A549 treated with Hydrocortisone at 1 μM for 4 hours (cell line): ENCODE measurements at places on chromosomes 11 and 22. TPM values are rescaled to one million over a fixed set of nuclear protein-coding genes. Genes with fewer than 3 reads are reported as not detected.

MPPED1 gene
- 0.03 to 0.07 TPM in 2 of 5 replicates, not detected in the others for total RNA-seq

IGSF9B gene
- total RNA-seq: 1.3 to 3.1 TPM (median 2.1 TPM) in 5 replicates

CRYBA4 gene
- not detected in 5 replicates for total RNA-seq

SULT4A1 gene
- not detected in 5 replicates for total RNA-seq

APOA4 gene
- total RNA-seq: not detected in 5 replicates

VWCE gene
- 0.51 to 0.97 TPM (median 0.69 TPM) in 5 replicates for total RNA-seq

TP53AIP1 gene
- 0.06 TPM in 1 of 5 replicates, not detected in the others for total RNA-seq

GRIK4 gene
- 0.01 to 0.06 TPM in 2 of 5 replicates, not detected in the others for total RNA-seq

GGTLC3 gene
- not detected in 5 replicates for total RNA-seq

SOX10 gene
- total RNA-seq: 0.10 TPM in 1 of 5 replicates, not detected in the others

TIMM10B gene
- total RNA-seq: 27.1 to 36.2 TPM (median 33.5 TPM) in 5 replicates

QSER1 gene
- total RNA-seq: 12.0 to 21.5 TPM (median 16.4 TPM) in 5 replicates

INPP5J gene
- 0.33 to 0.70 TPM (median 0.54 TPM) in 5 replicates for total RNA-seq

FERMT3 gene
- 0.90 to 3.5 TPM (median 1.1 TPM) in 5 replicates for total RNA-seq

IGF2 gene
- 1.6 to 2.9 TPM (median 2.7 TPM) in 5 replicates for total RNA-seq

RTN4RL2 gene
- total RNA-seq: 49.3 to 87.5 TPM (median 82.4 TPM) in 5 replicates

KCNJ11 gene
- 4.4 to 6.1 TPM (median 4.9 TPM) in 5 replicates for total RNA-seq

ANO5 gene
- 1.1 to 2.2 TPM (median 1.5 TPM) in 5 replicates for total RNA-seq

LIF gene
- total RNA-seq: 28.2 to 31.6 TPM (median 30.1 TPM) in 5 replicates

GLYAT gene
- not detected in 5 replicates for total RNA-seq

NADSYN1 gene
- 43.0 to 45.5 TPM (median 45.3 TPM) in 5 replicates for total RNA-seq

CHRM1 gene
- 0.06 to 0.13 TPM (median 0.08 TPM) in 5 replicates for total RNA-seq

SCGB1A1 gene
- total RNA-seq: not detected in 5 replicates

SLC29A2 gene
- 5.8 to 8.6 TPM (median 8.0 TPM) in 5 replicates for total RNA-seq

DRD2 gene
- total RNA-seq: 0.15 TPM in 1 of 5 replicates, not detected in the others

PLAAT5 gene
- total RNA-seq: not detected in 5 replicates

SBF2 gene
- total RNA-seq: 11.7 to 20.0 TPM (median 13.3 TPM) in 5 replicates

CARD10 gene
- total RNA-seq: 26.3 to 31.6 TPM (median 30.6 TPM) in 5 replicates

WT1 gene
- 4.8 to 5.7 TPM (median 5.4 TPM) in 5 replicates for total RNA-seq

TRIM44 gene
- 21.9 to 28.1 TPM (median 23.8 TPM) in 5 replicates for total RNA-seq

APOL3 gene
- total RNA-seq: 0.03 to 0.13 TPM in 2 of 5 replicates, not detected in the others

SCN2B gene
- not detected in 5 replicates for total RNA-seq

ZNF143 gene
- 8.5 to 11.3 TPM (median 9.8 TPM) in 5 replicates for total RNA-seq

TESMIN gene
- 4.6 to 7.3 TPM (median 6.3 TPM) in 5 replicates for total RNA-seq

OR51B2 gene
- not detected in 5 replicates for total RNA-seq

TRPT1 gene
- total RNA-seq: 15.9 to 26.7 TPM (median 25.0 TPM) in 5 replicates

MMP1 gene
- total RNA-seq: 0.43 to 1.4 TPM (median 0.68 TPM) in 5 replicates

TEX54 gene
- not detected in 5 replicates for total RNA-seq

LRRC56 gene
- total RNA-seq: 0.71 to 0.86 TPM (median 0.81 TPM) in 5 replicates

MAPK11 gene
- total RNA-seq: 5.9 to 7.3 TPM (median 6.9 TPM) in 5 replicates

SFI1 gene
- total RNA-seq: 8.0 to 11.0 TPM (median 10.2 TPM) in 5 replicates

APOBEC3F gene
- total RNA-seq: 1.8 to 2.6 TPM (median 1.9 TPM) in 5 replicates

IL17REL gene
- total RNA-seq: 0.05 to 0.06 TPM in 2 of 5 replicates, not detected in the others
